ENCODE measurements at places on chromosomes 3 and 15. TPM values are rescaled to one million over a fixed set of nuclear protein-coding genes. Genes with fewer than 3 reads are reported as not detected.

DNA sequence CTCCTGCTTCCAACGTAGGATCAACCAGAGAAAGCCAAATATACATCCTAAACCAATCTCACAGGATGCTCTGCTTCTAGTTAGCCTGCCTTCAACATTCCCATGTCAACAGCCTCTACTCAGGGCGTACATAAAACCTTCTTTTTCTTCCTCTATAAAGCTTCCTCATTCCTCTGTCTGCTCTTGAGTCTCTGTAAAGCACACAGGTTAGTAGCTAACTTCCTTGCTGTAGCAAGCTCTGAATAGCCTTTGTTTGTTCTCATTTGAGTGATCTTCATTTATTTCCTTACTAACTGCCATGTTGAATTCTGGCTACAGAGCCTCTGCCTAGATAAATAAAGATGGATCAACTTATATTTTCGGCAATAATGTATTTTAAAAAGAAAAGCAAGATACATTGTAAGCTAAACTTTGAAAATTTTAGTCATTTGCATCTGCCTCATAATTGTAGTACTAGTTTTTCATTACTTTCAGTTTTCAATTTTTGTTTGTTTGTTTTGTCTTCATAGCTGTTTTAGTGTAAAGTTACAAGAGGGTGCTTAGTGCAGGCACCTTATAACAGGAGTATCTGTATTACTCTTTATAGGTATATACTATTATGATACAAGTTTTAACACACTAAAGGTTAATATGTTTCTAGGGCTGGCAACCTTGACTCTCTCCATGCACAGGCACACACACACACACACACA lies 498.2 kb downstream of the PYDC2 start:
- DNase-seq: no peak

Gene CFAP91
- total RNA-seq: 2.0 TPM

- DNase-seq: no peak
Observed at GRCh38 chr15:89125088-89125826, 37.0 kb downstream of the ABHD2 start.

DNA sequence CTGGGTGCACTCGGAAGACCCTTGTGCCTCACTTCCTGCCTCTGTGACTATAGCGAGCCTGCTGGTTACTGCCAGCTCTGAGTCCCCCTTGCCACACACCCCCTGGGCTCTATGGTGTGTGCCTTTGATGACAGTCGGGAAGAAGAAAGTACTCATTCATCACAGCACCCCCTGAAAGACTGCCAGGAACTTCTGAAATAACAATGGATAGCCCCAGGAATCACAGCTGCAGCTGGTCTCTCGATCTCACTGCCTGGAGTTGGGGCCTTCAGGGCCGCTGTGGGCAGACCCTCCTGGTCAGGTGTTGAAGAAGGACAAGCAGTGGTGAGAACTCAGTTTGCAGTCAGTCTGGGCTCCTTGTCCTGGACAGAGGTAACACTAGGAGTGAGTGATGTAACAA lies 9.8 kb upstream of the RPP14 start:
- DNase-seq: no peak

GRCh38 chr3:122074621-122075265 lies 19.6 kb downstream of the CD86 start:
- DNase-seq: no peak

- no peak for DNase-seq
Observed at GRCh38 chr15:58524247-58524646, 92.5 kb downstream of the LIPC start.

DNA sequence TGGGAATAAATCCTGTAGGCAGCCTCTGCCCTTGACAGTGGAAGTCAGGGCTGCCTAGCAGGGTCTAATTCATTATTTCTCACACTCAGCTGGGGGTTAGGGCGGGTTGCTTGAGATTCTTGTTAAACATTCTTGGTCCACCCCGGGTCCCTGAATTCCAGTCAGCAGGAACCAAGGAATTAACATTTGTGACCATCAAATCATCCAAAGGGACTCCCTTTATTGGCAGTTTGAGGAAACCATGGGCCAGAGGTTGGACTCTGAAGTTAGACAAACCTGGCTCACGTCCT lies 122.8 kb downstream of the EEFSEC start:
- DNase-seq: no peak

Data from Daoy (cell line).